Stimulated activated CD8-positive, alpha-beta memory T cell treated with anti-CD3 and anti-CD28 coated beads, Interleukin-12 subunit alpha, Interleukin-12 subunit beta, amount 100 ng/mL, for 4 hours (primary cell): ENCODE measurements at places on chromosomes 12 and 14.
A peak's percentile ranks its signal among the peaks of the same experiment; 100 is the strongest.

- DNase-seq, result no peak
These were observed 45.5 kb downstream of the ATF7IP start for GRCh38 chr12:14410841-14411569.

DNA sequence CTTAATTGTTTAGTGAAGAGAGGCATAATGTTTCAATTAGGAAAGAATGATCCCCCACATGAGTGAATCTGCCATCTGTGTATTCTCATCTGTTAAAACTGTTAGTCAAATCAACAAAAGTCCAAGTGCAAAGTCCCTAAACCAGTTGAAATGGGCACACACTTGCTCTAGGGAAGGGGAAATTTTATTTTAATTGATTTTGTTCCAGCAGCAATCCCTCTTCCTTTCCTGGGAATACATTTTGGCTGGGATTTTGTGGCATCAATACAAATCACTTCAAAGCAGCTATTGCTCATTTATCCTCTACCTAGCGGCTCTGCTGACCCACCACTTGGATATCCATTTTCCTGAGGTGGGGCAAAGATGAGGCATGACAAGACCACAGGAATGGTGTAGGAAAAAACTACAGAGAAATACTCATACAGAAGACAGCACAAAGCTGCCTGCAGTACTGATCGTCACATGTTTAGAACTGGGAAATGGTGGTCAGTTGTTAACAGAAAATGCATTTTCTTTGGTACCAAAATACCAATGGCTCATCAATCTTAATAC is 9.8 kb upstream of the SSTR1 start:
- DNase-seq, result no peak

- no peak for DNase-seq
These were observed 122.6 kb downstream of the ADGRD1 start for GRCh38 chr12:131076296-131076695.

DNA sequence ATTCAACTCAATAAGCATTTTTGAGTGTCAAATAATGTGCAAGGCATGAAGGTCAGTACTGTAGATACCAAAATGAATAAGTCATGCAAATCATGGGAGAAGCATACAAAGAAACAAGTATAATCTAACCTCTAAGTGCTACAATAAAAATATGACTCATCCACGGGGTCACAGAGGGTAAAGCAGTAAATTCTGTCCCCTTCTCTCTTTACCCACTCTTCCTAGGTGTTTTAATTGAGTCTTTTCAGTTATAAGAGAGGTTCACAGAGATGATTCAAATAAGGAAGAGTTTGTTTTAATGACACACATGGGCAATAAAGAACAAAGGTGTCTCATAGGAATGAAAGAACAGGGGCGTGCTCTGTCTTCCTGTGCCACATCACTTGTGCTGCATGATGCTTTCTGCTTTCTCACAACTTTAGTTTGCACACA is 71.5 kb upstream of the DAAM1 start:
- DNase-seq, result no peak

- DNase-seq, result no peak
These were observed 26.5 kb upstream of the JDP2 start for GRCh38 chr14:75401361-75401760.

- no peak for DNase-seq
These were observed 42.1 kb upstream of the USP44 start for GRCh38 chr12:95593266-95593871.

GRCh38 chr12:33514893-33515292 is 75.3 kb upstream of the SYT10 start:
- DNase-seq, result no peak

GRCh38 chr14:61599942-61600341 is 95.4 kb upstream of the HIF1A start:
- no peak for DNase-seq

GRCh38 chr14:93832665-93833064 is 44.4 kb upstream of the PRIMA1 start:
- DNase-seq, result no peak

- no peak for DNase-seq
These were observed 250.2 kb upstream of the RTL1 start for GRCh38 chr14:101153691-101154090.

DNA sequence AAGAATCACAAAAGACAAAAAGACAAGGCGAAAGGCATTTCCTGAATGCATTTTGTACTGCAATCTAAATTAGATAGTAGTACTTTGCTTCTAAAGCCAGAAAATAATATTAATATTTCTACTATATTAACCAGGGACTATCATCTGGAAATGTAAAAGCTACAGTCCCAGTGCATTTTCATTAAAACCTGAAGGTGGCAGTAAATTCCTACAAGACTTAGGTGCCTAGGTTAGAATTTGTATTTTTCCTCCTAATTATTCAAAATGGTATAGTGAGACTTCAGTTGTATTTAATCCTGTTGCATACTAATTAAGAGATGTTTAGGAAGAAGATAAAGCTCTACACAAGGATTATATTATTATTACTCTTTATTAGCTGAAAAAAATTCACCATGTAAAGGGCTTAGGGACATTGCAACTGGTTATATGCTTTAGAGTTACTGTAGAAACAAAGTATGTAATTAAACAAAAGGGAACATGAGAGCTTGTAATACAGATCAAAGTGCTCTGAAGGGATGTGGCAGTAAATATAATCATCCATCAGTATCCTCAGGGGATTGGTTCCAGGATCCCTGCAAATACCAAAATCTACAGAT is 53.6 kb downstream of the BRMS1L start:
- DNase-seq, result no peak

DNA sequence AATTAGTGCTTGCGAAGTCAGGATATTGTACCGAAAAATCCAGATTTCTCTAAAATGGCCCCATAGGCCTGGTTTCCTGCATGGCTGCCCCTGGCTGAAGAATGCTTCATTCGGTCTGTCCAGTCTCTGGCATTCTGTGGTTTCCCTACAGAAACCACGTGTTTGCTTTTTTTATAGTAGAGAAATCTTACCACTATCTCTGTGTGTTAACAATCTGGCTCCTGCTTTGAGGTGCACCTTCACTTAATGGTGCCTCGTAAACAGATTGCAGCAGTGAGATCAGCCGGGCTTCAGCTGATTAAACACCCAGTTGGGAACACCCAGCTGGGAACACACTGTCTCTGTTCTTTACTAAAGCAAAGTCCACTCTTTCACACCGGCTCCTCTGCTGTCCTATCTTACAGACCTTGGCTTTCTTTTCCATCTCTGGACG is 6.7 kb upstream of the DNAAF2 start:
- DNase-seq, result no peak

- DNase-seq, result no peak
These were observed 582.7 kb downstream of the SLC6A15 start for GRCh38 chr12:84329938-84330337.

DNA sequence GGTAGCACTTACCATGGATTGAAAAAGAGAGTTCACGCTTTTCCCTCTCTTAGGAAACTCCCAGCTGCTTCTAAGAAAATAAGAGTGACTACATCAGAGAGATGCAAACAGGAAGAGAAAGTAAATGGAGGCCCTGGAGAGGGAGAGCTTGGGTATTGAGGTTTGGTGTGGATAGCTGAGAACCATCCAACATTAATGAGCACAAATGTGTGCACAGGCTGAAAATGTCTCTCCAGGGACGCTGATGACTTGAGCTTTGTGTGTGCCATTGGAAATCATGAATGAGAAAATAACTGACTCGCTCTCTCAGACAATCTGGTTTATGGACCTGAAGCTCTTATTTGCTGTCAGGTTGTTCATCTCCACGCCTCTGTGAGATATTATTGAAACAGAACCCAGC is 318.8 kb downstream of the NRXN3 start:
- DNase-seq, result no peak

- no peak for DNase-seq
These were observed 5.4 kb downstream of the FLRT2 start for GRCh38 chr14:85535321-85535720.

DNA sequence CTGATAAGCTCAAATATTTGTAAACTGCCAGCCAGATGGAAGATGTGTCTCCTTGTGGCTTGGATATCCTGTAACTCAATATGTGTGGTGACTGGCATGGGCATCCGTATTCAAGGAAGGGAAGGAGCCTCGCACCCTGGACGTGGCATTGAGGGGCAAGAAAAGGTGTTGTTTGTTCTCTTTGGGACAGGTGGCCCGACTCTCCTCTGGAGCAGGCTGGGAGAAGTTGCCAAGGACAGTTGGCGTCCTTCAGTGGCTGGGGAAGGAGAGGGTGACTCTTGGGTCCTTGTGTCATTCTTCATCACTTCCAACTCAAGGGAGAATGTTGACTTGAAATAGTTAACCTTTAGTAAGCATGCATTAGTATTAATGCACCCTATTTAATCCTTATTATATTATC is 39.6 kb downstream of the CACNA1C start:
- DNase-seq, result no peak

GRCh38 chr12:110088936-110089335 is 35.2 kb upstream of the IFT81 start:
- no peak for DNase-seq

DNA sequence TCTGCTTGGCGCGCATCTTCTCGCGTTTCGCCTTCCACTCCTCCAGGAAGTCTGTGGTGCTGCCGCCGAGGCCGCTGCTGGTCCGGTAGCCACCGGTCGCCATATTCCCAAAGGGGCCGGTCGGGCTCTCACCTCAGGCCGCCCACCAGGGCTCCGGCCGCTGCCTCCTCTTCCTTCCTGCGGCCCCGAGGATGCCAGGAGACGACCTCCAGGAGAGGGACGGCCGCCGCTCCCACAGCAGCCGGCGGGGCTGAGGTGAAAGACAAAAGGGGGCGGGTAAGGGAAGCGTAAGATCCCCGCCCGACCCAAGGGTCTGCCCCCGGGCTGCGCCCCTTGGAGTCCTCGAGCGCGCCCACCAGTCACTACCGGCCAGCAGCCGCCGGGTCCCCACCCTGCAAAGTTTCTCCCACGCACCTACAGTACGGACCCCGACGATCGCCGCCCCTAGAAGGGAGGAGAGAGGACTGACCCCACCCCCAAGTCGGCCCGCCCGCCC is 574 bp downstream of the PAWR start:
- no peak for DNase-seq

GRCh38 chr12:25276199-25276937 is 25.6 kb upstream of the KRAS start:
- peak; percentile 46 for DNase-seq

DNA sequence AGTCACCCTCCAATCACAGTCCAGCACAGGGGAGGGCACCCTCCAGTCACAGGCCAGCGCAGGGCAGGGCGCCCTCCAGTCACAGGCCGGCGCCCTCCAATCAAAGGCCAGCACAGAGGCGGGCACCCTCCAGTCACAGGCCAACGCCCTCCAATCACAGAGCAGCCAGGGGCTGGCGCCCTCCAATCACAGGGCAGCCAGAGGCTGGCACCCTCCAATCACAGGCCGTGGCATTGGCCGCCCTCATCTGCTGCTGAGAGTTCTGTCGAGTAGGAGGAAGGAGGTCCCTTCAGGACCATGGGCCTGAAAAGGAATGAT is 26.6 kb downstream of the DDX51 start:
- DNase-seq, result no peak

- DNase-seq, result no peak
These were observed 17.4 kb downstream of the GNG2 start for GRCh38 chr14:51877810-51878209.

DNA sequence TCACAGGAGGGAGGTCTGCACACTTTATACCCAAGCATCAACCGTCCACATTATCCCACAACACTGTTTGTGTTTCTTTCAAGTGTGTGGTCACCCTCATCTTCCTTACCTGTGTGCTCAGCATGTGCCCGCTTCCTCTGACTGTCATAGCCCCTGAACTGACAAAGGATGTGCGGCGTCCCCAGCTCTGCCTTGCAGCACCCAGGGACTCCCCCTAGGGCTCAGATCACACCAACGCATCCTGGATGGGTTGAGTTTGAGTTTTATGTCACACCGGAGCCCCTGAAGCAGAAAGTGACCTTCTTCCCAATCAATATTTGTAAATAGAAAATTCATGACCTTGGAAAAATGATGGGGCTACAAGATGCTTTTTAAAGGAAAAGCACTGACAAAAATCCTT is 770.7 kb upstream of the TMEM132C start:
- no peak for DNase-seq

- no peak for DNase-seq
These were observed 42.1 kb downstream of the MAP1LC3B2 start for GRCh38 chr12:116600959-116601918.

GRCh38 chr12:69401940-69402339 is 42.4 kb downstream of the YEATS4 start:
- no peak for DNase-seq

- no peak for DNase-seq
These were observed 129.5 kb downstream of the PRKD1 start for GRCh38 chr14:29798108-29798663.

DNA sequence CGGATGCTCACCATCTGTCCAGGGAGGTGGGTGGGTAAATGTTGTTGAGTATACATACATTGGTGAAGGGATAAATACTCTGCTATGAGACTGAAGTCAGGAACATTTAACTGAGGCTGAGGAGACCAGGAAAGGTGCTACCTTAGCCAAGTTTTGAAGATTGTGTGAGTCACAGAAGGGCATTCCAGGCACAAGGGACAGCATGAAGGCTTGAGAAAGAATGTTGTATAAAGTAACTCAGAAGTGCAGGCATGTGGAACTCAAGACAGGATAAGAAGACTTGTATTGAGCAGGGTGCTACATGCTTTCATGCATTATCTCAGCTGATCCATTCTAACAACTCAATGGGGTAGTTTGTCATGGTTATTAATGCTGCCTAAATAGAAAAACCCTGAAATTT is 112.7 kb downstream of the IPO8 start:
- no peak for DNase-seq

DNA sequence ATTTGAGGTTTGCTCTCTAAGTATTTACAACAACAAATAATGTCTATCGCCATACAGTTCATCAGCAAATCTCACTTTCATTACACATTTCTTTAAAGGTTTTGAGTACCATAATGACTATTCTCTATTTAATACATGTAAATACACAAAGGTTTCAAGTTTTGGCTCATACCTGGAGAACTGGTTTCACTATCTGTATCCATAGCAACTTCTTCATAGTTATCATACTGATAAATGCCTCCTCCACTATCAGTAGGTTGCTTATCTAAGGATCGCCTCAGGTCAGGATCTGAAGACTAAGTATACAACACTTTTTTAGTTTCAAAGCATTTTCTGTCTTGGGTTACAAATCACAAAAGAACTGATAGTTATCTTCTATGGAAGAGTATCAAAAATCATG is 21.4 kb downstream of the ZFC3H1 start:
- no peak for DNase-seq

GRCh38 chr14:61221906-61222305 is 59.2 kb downstream of the TMEM30B start:
- no peak for DNase-seq

DNA sequence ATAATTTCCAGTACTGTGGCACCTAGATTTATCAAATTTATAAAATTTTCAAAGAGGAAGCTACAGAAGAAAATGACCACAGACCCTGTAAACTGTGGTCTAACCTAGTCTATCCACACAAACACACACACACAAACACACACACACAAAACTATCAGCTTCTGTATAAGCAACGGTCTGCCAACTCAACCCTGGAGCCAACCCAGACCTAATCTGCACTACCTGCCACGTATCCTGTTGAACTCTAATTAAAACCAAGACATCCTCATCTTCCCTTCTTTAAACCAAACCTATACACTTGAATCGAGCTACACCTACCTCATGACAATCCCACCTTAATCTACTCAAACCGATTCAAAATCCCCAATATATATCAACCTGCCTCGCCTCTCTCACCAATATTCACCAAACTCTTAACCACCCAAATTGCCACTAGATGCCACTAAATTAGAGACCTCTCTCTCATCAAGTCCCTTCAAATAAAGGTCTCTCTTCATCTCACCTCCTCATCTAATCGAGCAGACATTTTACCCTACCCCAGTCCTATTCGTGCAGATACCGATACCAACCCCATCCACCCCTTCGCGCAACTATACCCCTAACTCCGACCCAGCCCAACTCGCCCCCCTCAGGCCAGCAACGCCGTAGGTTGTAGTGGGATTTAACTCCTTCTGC is 808 bp downstream of the ACIN1 start:
- DNase-seq, result no peak
